ENCODE measurements at places on chromosomes 12 and 14.

- no peak for DNase-seq
These were observed 2.3 kb downstream of the CCND2 start for GRCh38 chr12:4275870-4276301.

GRCh38 chr12:121652767-121653497 is 16.5 kb downstream of the MORN3 start:
- DNase-seq = no peak

DNA sequence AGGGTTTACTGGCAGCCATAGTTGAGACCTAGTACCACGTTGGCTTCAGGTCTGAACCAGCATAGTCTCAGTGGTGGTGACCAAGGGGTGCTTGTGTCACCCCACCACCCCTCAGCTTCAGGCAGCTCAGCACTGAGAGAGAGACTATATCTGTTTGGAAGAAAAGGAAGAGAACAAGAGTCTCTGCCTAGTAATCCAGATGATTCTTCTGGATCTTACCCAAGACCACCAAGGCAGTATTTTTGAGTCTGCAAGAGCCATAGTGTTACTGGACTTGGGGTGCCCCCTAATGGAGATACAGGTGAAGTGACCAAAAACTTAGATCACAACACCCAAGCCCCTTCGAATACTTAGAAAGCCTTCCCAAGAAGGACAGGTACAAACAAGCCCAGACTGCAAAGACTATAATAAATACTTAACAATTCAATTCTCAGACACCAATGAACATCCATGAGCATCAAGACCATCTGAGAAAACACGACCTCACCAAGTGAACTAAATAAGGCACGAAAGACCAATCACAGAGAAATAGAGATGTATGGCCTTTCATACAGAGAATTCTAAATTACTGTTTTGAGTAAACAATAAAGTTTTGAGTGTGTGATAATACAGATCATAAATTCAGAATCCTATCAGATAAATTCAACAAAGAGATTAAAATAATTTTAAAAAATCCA is 107.0 kb downstream of the HELB start:
- DNase-seq = peak; percentile 58

- no peak for DNase-seq
These were observed 84.8 kb downstream of the EEA1 start for GRCh38 chr12:92844151-92844763.

GRCh38 chr14:51643140-51643539 is 8.6 kb upstream of the FRMD6 start:
- DNase-seq = no peak
